ENCODE measurements at places on chromosomes 7 and 10.

- peak; percentile 99 for DNase-seq
These were observed 82.7 kb upstream of the C1GALT1 start for GRCh38 chr7:7099584-7100014.

DNA sequence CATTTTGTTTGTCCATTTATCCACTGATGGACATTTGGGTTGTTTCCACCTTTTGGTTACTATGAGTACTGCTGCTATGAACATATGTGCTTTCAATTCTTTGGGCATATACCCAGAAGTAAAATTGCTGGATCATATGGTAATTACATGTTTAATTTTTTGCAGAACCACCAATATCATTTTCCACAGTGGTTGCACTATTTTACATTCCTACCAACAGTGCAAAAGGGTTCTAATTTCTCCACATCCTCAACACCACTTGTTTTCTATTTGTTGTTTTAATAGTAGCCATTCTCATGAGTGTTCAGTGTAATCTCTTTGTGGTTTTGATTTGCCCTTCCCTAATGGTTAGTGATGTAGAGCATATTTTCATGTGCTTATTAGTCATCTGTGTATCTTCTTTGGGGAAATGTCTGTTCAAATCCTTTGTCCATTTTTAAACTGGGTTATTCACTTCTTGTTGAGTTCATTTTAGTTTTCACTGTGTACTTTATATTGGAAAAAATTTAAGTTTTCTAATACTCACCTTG is 101.9 kb downstream of the HIBADH start:
- DNase-seq = peak; percentile 10

- no peak for DNase-seq
These were observed 38.9 kb upstream of the DAGLB start for GRCh38 chr7:6486438-6487183.

- peak; percentile 73 for DNase-seq
These were observed 1.8 kb upstream of the CCDC6 start for GRCh38 chr10:59907918-59908807.

- DNase-seq = no peak
These were observed 34.0 kb downstream of the SMKR1 start for GRCh38 chr7:129536323-129536722.

DNA sequence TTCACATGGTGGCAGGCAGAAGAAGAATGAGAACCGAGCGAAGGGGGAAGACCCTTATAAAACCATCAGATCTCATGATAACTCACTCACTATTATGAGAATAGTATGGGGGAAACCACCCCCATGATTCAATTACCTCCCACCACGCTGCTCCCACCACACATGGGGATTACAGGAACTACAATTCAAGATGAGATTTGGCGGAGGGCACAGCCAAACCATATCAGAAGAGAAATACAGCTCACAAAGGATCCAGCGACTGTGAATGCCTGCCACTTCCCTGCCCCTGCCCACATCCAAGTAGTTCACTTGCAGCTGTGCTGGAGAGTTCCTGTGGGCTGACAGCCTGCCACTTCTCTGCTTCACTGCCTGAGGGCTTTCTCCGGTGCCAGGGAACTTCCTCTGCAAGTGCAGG is 148.7 kb downstream of the C7orf25 start:
- DNase-seq = no peak
